ENCODE measurements at places on chromosomes 1 and 21.

GRCh38 chr1:14441302-14441741 is 157.2 kb upstream of the KAZN start:
- no peak for DNase-seq

DNA sequence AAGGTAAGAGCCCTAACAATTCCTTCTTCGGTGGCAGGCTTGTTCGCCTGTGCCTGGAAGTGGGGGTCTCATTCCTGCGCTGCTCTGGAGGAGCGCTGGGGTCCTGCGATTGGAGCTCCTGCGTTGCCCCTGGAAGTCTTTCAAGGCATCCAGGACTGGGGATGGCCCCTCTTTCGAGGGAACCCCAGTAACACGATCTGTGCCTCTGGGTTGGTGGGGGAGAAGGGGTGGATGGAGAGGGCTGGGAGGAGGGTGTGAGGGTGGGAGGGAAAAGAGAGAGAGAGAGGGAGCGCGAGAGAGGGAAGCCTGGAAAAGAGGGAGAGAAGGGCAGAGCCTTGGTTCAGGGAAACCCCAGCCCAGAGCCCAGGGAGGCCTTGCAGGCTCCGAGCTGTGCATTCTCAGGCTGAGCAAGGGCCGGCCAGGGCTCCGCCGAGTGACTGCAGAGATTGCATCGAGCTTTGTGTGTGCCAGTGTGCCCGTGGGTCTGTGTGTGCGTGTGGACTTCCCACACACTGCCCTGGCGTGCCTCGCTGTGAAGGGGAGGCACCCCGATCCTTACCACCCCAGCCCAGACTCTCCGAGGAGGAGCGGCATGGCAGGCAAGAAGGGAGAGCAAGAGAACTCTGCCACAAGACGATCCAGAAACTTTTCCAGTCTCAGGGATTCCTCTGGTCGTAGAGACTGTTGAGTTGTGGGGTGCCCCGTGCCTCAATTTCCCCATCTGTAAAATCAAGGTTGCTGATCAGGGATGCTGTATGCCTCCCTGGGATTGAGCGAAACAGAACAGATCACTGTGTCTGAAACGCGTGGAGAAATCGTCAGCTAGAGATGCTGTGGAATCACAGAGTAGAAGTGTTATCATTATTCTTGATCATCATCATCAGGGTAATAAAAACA is 619 bp downstream of the BCL9 start:
- peak; percentile 10 for DNase-seq

- DNase-seq: no peak
Measured at GRCh38 chr1:4027008-4027407, 126.9 kb upstream of the C1orf174 start.

DNA sequence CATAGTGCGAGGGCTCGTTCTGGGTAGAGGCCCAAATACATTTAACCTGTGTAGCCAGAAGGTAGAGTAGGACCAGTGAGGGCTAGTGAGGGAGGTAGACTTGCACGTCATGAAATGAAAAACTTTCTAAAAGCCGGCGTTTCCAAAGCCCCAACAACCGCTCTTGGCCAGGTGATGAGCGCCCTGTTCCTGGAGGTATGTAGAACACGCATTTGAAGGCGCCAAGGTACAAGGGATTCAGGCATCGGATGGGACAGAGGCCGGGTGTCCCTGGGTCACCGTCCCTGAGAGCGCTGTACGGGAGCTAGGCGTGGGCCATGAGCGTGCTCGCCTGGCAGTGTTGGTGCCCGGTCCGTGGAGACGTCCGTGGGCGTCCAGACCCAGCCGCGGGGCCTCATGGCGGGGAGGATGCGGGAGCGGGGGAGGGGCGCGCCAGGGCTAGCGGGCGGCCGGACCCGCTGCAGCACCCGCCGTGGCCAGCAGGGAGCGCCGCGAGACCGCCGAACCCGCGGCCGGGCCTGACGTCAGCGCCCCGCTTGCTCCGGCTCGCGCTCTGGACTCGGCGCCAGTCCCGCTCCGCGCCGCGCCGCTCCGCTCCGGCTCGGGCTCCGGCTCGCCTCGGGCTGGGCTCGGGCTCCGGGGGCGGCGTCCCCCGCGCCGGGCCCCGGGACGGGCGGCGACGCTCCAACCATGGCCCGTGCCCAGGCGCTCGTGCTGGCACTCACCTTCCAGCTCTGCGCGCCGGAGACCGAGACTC is at the start of gene PTPRU:
TSS of gene PTPRU (plus strand) at position 568 of the 757 bp plus-strand sequence. CDS start at position 691, 123 bp downstream.
- peak; percentile 97 for DNase-seq

GRCh38 chr1:39269791-39270342 is 65.4 kb downstream of the MACF1 start:
- DNase-seq: peak; percentile 62

GRCh38 chr1:234603221-234604204 is 6.5 kb downstream of the IRF2BP2 start:
- no peak for DNase-seq

DNA sequence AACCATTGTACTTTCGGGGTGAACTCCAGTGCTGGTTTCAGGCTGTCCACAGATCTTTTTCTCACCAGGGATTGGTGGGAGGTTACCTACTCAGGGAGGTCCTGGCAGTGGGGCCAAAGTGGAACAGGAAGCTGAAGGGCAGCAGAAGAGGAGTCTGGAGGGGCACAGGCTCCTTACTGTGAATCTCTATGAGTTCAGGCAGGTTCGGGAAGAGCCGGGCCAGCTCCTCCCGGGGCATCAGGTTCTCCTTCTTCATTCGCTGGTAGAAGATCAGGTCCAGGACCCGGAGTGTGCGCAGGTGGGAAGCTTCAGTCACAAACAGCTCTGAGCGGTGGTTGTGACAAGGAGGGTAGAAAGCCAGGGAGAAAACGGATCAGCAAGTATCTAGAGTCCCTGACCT is 26.7 kb downstream of the LRRC71 start:
- no peak for DNase-seq

GRCh38 chr1:239538239-239538988 is 152.0 kb downstream of the CHRM3 start:
- no peak for DNase-seq

DNA sequence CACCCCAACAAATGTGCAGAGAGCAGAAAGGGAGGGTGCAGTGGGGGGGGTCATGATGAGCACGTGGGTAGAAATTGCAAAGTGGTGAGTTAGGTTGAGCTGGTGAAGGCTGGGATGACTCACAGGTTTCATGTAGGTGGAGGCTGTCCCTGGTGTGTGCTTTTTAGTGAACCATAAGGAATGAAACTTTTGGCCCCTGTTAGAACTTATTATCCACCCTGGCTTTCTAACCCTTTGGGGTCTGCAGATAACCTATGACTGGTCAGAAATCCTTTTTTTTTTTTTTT is 46.9 kb downstream of the DOP1B start:
- DNase-seq: peak; percentile 56

- no peak for DNase-seq
Measured at GRCh38 chr1:224640587-224640986, 24.5 kb downstream of the CNIH3 start.

- DNase-seq: no peak
Measured at GRCh38 chr1:150777544-150777943, 12.0 kb upstream of the CTSS start.

DNA sequence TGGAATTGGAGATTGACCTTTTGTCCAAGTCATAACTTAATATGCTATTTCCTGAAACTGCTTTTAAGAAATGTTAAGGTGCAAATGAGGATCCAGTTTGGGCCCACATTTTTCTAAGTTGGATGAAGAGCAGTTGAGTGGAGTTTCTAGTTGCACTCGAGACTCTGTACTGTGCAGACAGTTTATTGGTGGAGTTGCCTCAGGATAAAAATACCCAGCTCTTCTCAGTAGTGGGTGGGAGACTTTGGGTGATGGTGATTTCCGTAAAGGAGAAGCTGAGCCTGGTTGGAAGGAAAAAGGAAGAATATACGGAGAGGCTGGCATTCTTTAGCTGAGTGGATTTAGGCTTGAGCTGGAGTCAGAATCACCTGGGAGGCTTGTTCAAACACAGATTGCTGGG is 49.9 kb downstream of the CAMTA1 start:
- no peak for DNase-seq

DNA sequence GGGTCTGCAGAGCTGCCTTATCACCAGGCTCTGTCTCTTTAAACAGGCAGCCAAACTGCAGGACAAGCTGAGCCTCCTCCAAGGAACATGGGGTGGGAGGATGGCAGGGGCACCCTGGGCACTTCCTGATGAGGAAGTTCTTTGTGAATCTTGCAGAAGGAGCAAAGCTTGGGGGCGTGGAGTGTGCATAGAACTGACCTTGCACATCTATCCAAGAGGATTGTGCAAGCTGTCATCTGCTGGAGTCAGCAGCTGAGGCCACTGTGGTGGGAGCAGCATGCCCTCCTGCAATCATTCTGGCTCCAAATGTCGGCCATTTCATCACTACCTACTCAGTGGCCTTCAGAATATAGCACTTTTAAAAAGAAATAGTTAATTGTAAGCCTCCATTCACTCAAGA is 182.2 kb downstream of the AJAP1 start:
- no peak for DNase-seq

GRCh38 chr1:40350391-40350790 is 23.1 kb upstream of the SMAP2 start:
- no peak for DNase-seq

GRCh38 chr1:94227624-94228023 is 9.8 kb downstream of the ARHGAP29 start:
- DNase-seq: no peak

GRCh38 chr1:206037581-206037980 is 13.9 kb upstream of the CTSE start:
- no peak for DNase-seq

DNA sequence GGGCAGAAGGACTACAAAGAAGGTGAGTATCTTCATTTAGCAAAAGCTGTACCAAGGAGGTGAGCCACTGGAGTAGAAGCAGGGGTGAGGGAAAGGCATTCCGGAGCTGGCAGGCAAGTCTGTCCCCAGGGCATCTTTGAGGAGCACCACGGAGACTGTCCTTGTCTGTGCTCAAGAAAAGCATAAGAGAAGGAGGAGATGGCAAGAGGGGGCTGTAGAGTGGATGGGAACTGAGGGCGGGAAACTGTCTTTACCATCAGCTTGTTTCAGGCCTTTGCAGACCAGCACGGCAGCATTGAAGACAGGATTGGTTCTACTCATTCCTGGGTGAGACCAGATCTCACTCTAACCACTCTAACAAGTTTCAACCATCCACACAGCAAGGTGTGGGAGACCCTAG is 355.8 kb downstream of the AJAP1 start:
- no peak for DNase-seq

DNA sequence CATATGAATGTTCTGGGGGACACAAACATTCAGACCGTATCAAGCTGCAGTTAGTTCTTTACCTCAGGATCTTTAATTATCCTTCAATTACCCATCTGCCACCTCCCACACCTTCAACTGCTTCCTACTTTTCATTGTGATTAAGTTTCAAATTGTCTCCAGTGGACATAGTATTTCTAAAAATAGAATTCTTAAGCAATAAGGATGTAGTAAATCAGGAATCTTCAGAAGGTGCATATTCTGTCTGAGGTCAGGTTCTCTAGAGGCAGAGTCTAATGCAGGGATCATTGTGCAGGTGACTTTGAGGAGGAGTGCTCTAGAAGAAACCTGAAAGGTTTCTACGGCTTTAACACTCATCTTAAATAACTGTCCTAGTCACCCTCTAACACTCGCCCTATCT is 102.6 kb upstream of the PPP2R5A start:
- no peak for DNase-seq

DNA sequence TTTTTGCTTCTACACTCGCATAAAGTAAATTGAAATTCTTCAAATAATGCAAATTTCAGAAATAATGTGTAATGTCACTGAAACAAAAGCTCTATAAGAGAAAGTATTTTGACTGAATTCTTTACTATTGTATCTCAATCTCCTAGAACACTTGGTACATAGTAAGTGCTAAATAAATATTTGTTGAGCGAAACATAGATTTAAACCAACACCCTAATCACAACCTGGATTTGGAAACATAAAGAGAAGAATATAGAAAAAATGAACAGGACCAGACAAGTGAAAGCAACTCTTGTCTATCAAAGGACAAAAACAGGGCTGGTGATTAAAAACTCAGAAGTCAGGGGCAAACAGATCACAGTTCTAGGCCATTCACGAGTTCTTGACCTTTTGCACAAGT is 74.3 kb downstream of the AK5 start:
- DNase-seq: no peak

GRCh38 chr21:38538353-38538752 is 40.1 kb upstream of the ERG start:
- no peak for DNase-seq

DNA sequence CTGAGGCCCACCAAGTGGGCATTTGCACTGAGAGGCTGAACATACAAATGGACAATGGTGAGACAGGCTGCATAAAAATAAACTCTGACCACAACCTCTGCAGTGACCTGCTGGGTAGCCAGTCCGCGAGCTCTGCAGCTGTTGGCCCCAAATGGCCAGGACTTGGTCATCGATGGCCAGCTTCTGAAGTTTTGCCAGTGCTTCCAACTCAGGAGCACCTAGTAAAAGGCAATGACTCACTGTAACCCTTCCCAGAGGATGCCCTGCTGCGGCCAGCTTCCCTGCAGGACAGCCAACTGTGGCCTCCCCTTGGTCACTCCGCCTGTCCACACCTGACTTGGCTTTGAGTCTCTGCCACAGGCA is 185.4 kb downstream of the DYRK1A start:
- no peak for DNase-seq

DNA sequence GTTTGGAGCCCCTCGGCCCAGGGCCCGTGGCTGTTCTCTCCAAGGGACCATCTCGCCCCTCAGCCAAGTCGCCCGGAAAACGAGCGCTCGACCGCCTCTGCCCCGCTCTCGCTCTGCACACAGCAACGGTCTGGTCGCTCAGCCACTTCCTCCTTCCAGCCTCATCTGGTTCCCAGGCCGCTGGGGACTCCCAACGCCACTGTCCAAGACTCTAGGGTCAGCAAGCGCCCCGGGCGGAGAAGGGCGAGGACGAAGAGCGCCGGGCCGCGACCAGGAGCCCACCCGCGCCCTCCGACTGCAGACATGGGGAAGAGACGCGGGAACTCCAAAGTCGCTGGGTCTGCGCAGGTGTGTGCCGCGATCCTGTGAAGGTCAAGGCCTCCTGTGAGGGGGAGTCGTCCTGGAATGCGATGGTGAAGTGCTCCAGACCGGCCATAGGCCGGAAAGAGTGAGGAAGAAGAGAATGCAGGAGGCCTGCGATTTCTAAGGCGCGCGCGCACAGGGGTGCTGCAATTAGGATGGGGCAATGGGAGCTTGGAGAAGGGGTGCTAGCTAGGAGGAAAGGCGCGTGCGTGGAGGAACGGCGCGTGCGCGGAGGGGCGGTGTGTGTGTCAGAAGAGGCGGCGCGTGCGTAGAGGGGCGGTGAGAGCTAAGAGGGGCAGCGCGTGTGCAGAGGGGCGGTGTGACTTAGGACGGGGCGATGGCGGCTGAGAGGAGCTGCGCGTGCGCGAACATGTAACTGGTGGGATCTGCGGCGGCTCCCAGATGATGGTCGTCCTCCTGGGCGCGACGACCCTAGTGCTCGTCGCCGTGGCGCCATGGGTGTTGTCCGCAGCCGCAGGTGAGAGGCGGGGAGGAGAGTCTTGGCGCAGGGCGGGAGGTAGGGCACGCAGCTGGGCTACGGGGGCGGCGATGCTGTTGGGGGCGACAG is at the start of gene IFNAR1:
TSS of gene IFNAR1 (plus strand) at position 680 of the 931 bp plus-strand sequence. CDS start at position 766, 86 bp downstream.
- peak; percentile 91 for DNase-seq

Measured in GM20000 (cell line).